CD4-positive, alpha-beta T cell treated with Interleukin-4 for 4 hours (primary cell): ENCODE measurements at places on chromosomes 11 and 22.

DNA sequence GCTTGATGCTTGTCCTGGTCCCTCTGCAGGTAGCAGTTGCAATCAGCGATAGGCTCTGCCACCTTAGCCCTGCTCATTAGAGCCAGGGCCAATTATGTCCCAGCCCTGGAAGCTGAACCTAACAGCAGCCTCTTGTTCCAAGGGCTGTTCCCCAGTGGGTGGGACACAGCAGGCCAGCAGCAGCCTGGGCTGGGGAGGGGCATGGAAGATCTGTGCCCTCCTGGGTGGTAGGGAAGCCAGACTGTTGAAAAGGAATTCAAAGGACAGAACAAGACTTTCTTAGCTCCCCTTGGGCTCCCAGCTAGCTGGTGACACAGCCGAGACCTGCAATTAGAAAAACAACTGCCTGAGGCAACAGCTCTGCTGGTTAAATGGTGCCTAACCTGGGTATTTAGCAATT is 17.4 kb downstream of the DRD2 start:
- no peak for DNase-seq

- peak; percentile 57 for DNase-seq
Observed at GRCh38 chr22:42300259-42301076, 30.0 kb upstream of the TCF20 start.

DNA sequence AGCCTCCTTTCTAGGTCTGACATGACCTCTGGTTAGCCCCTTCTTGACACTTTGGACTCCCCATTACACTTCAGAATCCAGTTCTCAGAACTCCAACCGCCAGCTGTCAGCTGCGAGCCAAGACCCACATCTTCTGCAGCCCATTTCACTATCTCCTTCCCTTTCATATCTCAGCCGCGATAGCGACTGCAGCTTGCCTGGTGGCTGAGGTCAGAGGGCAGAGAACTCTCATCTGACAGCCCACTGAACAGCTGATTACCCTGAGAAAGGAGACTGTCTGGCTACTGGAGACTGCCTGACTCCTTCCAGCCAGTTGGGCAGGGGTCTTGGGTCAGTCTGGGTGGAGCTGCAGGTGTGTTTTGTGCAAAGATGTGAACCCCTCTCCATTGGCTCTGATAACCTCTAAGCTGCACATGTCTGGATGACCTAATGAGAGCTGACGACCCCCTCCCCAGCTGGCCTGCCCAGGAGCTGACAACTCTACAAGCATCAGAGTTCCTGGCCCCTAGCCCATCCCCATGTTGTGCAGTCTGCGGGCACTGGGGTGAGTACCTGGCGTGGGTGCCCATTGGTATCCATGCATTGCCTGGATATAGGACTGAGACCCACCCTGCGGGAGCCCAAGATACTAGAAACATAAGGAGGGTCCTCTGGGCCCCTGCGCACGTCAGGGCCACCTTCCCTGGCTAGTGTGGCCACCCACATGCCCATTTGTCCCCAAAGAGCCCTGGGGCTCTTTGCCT is 1.1 kb downstream of the CHRM1 start:
- DNase-seq, result no peak

DNA sequence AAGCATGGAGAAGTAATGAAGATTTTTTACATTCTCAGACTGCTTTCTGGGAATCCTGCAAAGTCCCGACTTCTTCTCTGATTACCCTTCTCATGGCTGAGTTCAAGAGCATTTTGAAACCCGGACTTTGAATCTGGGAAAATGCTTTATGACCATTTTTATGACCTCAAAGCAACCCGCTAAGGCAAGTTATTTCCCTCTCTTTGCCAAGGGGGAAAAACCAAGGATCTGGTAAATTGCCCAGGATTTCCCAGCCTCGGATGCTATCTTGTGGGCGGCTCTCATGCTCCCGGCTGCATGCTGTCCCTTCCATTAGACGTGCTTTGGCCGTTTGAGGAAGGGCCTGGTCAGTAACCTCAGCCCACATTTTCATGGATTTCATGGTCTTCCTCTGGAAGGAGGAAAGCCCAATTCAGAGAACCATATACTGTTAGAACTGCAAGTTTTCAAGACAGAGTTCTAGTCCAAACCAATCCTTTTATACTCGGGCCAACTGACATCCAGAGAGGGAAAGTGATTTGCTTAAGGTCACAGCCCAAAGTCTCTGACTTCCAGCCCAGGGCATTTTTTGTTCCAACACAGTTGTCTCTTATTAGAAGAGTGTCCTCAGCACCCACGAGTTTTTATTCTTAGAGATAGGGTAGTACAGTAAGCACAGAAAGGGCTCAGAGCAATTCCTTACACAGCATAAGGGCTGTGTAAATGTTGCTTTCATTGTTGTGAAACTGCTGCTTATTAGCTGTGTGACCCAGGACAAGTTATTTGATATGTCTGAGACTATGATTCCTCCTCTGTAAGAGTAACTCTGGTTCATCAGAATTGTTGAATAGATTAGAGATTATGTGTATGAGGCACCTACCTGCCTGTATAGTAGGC is 77.4 kb downstream of the NAV2 start:
- DNase-seq, result no peak

DNA sequence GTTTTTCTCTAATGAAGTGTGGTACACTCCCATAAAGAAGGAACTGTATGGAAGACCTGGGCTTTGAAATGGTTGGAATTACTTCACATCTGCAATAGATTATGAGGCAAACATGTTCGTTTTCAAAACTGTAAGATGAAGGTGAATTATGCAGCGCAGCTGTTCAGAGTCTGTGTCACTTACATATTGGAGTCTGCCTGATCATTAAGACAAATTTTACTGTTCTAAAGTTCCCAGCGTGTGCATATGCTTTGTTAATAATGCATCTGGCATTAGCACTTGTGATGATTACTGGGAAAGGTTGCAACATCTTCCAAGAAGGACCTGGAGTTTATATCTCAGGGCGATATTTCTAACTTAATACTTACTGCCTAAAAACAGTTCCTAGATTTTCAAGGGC is 255.2 kb upstream of the ZC3H12C start:
- DNase-seq, result no peak

- DNase-seq, result no peak
Observed at GRCh38 chr22:44839721-44840120, 87.3 kb downstream of the ARHGAP8 start.

DNA sequence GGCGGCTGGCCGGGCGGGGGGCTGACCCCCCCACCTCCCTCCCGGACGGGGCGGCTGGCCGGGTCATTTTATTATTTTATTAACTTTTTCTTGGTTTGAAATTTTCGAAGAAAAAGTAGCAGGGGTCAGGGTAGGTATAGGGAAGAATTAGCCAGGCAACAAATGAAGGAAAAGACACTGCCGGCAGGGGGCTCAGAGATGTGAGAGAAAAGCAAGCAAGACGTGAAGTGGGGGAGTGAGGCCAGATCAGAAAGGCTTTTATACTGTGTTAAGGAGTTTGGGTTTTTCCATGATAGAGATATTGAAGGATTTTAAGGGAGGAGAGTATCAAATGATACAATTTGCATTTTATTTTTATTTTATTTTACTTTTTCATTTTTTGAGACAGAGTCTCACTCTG is 19.0 kb downstream of the RNF214 start:
- no peak for DNase-seq

GRCh38 chr11:72522186-72522585 is 87.9 kb upstream of the CLPB start:
- DNase-seq, result no peak

GRCh38 chr22:29212743-29213142 is 7.0 kb downstream of the EMID1 start:
- no peak for DNase-seq

GRCh38 chr11:116519499-116519898 is 253.3 kb downstream of the BUD13 start:
- no peak for DNase-seq

GRCh38 chr22:26770624-26771023 is 113.2 kb downstream of the MIAT start:
- no peak for DNase-seq

- peak; percentile 44 for DNase-seq
Observed at GRCh38 chr11:87421422-87421821, 383.7 kb downstream of the TMEM135 start.

DNA sequence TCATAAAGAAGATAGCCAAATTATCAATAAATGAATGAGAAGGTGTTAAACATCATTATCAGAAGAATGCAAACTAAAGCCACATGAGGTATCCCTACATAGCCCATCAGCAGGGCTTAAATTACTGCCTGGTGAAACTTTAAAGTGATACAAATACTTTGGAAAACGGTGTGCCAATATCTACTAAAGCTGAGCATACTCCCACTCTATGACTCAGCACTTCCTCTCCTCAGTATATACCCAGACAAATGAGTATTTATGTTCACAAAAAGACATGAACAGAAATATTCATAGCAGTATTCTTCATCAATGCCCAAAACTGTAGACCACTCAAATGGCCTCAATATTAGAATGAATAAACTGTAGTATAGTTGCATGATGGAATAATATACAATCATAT is 284.6 kb upstream of the ZC3H12C start:
- no peak for DNase-seq

- DNase-seq, result no peak
Observed at GRCh38 chr11:76759092-76759491, 24.1 kb upstream of the TSKU start.

DNA sequence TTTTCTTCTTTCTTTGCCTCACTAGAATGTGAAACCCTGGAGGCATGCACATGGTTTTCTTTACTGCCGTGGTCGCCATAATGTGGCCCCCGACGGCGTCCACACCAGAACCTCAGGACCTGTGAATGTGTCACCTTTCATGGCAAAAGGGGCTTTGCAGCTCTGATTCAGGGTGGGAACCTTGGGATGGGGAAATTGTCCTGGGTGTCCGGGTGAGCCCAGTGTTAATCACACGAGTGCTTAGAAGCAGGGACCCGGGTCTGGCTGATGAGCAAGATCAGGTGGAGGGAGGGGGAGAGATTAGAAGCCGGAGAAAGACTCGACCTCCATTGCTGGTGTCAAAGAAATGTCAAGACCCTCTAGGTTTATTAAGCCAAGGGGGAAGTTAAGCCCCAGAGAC is 74.7 kb upstream of the SHISAL1 start:
- no peak for DNase-seq

- no peak for DNase-seq
Observed at GRCh38 chr11:82909015-82909640, 7.6 kb downstream of the DDIAS start.

DNA sequence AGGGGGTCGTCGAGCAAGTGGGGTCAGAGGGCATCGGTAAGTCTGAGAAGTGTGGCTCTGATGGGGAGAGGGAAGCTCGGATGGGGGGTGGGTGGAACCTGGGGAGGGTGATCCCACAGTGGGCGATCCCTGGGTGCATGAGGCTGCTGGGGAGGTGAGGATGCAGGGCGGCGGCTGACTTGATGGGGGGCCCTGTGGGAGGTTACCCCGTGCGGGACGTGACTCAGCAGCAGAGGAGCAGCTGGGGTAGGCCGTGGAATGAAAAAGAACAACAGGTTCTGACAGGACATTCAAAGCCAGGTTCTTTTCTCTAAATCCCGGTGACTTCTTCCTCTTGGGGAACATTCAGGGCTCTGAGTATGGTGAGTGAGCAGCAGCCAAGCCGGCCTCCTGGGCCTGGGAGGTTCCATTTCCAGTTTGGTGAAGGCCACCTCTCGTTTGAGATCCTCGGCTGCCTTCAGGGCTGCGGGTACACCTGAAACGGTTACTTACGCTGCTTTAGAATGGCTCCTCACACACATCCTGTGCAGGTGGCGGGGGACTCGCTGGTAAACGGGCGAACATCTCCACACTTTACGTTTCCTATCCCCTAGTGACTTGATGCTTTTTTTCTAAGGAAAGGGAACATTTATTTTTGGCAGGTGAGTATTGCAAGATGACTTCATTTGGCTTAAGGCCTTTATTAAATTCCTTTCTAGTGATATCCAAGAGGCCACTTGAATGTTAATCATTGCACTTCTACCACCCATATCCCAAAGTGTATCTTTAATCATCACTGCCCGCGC is 278.2 kb downstream of the TBC1D22A start:
- no peak for DNase-seq

DNA sequence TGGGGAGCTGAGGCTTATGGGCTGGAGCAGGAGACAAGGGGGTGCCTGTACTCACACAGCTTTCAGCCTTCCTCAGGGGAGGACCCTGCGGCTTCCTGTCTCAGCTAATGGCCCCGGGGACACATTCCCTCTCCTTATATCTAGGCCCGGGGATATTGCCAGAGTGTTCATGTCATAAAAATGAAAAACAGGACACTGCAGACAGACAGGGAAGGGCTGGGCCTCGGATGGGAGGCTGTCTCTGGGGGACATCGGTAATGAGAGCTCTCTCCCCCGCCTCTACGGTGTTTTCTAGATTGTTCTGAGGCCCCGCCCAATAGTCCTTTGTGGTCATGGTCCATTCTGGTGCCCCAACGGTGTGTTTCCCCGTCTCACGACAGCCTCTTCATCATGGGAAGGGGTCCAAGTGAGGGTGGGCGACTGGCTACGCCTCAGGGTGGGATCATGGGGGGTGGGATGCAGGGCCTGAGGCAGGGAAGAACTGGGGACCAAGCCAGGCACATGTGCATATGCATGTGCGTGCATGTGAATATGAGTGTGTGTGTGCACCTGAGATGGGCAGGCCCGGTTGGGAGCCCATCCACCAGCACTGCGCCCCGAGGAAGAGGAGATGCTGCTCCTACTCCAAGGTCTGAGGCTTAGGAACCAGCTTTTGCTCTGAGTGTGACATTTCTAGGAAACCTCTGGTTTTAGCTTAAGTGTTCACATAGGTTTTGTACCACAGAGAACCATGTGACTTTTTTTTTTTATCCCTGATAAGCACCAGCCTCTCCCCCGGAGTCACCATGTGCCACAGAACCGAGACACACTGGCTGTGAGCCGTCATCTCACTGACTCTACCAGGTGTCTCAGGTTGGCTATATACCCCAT is 5.3 kb downstream of the ARVCF start:
- no peak for DNase-seq

DNA sequence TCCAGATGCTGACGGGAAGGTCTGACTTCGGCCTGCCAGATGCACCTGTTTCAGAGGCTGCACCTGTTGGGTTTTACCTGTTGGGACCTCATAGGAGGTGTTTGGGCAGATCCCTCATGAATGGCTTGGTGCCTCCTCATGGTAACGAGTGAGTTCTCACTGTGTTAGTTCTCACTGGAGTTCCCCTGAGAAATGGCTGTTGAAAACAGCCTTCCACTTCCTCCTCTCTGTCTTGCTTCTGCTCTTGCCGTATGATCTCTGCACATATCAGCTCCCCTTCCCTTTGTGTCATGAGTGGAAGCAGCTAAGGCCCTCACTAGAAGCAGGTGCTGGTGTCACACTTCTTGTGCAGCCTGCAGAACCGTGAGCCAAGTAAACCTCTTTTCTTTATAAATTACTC is 207.6 kb upstream of the SEZ6L start:
- no peak for DNase-seq

- no peak for DNase-seq
Observed at GRCh38 chr22:20469110-20469868, 26.3 kb downstream of the KLHL22 start.

- DNase-seq, result no peak
Observed at GRCh38 chr22:44380756-44381486, 68.2 kb upstream of the SHISAL1 start.
